Stimulated activated CD4-positive, alpha-beta T cell treated with anti-CD3 and anti-CD28 coated beads, Interleukin-15, amount 100 ng/mL, for 24 hours (primary cell): ENCODE measurements at places on chromosomes 6 and 20.

DNA sequence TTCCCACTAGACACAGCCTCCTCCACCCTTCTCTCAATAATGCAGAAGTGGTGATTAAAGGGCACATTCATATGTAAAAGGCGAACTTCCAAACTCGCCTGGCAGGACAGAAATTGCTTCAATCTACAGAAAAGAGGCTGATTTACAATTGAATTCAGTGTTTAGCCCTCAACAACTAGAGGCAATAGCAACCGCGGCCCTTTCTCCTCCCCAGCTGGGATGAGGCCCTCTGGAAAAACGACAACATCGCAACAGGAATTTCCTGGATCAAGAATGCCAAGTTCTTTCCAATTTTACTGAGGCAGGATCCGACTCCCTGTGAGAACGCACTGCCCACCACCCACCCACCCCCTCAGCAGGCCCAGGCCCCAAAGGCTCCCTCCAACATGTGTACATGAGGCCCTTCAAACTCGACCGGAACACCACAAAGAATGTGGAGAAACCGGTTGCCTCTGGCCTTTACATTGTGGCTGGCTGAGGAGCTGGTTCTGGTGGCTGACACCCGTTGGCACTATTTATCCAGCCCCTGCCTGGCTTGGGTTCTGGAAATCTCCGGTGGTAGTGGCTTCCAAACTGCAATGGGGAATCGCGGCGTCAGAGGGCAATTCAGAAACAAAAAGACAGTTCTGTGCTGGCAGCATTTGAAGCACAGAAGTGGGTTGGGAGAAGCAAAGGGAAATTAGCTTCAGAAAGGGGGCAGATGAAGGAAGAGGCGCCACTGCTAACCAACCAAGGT is 36.8 kb downstream of the ZMYND8 start:
- no peak for DNase-seq

DNA sequence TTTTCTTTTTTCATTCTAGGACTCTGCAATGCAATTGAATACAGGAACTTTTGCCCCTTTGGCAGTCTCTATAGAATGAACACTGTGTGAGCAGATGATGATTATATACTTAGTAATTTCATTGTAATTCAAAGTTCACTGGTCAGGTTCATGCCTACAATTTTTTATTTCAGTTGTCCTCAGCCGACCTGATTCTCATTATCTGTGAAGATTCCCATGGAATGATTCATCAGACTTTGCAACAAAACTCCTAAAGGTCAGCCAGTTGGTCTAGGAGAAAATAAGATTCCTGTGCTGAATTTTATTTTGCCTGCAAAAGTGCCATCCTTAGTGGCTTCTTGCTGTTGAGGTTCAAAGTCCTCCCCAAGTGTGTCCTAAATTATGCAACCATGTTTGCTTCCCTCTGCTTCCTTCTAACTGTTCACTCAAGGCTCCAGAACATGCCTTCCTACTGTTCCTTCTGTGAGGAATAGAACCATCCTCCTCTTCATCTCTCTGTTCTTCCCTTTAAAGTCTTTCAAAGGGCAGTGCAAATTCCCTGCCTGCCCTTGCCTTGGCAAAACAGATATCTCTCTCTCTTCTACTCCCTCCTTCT is 194.2 kb upstream of the CNR1 start:
- DNase-seq = no peak

DNA sequence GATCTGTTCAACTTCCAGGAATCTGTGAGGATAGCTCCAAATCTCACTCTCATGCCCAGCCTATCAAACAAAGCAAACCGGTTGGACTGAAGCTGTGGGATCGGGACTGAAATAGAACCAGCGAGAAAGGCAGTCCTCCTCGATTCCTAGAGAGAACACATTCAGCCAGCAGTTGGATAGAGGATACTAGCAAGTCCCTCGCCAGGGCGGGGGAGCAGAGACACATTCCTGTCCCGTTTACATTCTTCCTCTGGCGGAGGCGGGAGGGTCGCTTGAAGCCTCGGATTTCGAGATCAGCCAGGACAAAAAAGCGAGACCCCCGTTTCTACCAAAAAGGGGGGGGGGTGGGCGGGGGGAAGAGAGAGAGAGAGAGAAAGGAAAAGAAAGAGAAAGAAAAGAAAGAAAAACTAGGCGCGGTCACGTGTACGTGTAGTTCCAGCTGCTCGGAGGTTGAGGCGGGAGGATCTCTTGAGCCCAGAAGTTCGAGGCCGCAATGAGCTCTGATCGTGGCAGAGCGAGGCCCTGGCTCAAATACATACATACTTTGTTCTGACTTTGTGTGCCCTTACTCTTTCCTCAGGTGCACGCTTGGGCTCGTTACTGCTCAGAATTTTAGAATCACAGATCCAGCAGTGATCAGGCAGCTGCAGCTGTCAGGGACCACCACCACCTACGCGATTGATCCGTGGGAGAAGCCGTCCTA is 19.5 kb downstream of the ZNF311 start:
- DNase-seq = peak; percentile 37

GRCh38 chr6:21225912-21226311 is 367.6 kb upstream of the SOX4 start:
- no peak for DNase-seq
